ENCODE measurements at places on chromosomes 2 and 18. TPM values are rescaled to one million over a fixed set of nuclear protein-coding genes. Genes with fewer than 3 reads are reported as not detected.

The CCDC141 gene
- total RNA-seq: 1.2 TPM

The PSMA8 gene
- total RNA-seq: not detected

The IDH1 gene
- 228 TPM for total RNA-seq

The POTEI gene
- total RNA-seq: 0.06 TPM

The WDR75 gene
- 18.0 TPM for total RNA-seq

The UGT1A5 gene
- total RNA-seq: 3.7 TPM

The LBH gene
- total RNA-seq: 7.5 TPM

The GREB1L gene
- 0.28 TPM for total RNA-seq

The BMP10 gene
- total RNA-seq: not detected

The ONECUT2 gene
- total RNA-seq: 0.31 TPM

The GPR45 gene
- not detected for total RNA-seq

The UGT1A8 gene
- 19.3 TPM for total RNA-seq

The SH3RF3 gene
- total RNA-seq: 1.3 TPM

The PLEKHB2 gene
- 73.8 TPM for total RNA-seq

The PLCL1 gene
- 1.1 TPM for total RNA-seq

The SLC9A4 gene
- total RNA-seq: 0.09 TPM

The SLC30A3 gene
- not detected for total RNA-seq

The TSHZ1 gene
- total RNA-seq: 34.1 TPM

The ALPP gene
- not detected for total RNA-seq

The SLC5A7 gene
- not detected for total RNA-seq

The C2orf66 gene
- not detected for total RNA-seq

The CELF4 gene
- total RNA-seq: 0.85 TPM

The SLC19A3 gene
- total RNA-seq: 15.2 TPM

The CCDC121 gene
- 2.5 TPM for total RNA-seq

The AKAIN1 gene
- not detected for total RNA-seq

The IL36A gene
- total RNA-seq: not detected

The ARHGAP28 gene
- total RNA-seq: 6.5 TPM

The MIB1 gene
- total RNA-seq: 27.3 TPM

The ST6GAL2 gene
- 2.9 TPM for total RNA-seq

The CD207 gene
- total RNA-seq: 0.22 TPM

The FOXD4L1 gene
- total RNA-seq: 0.20 TPM

The GCG gene
- total RNA-seq: 55.9 TPM

The MC4R gene
- not detected for total RNA-seq

Measured in left colon (tissue), 2 donors.